ENCODE measurements at places on chromosomes 7 and 10. TPM values are rescaled to one million over a fixed set of nuclear protein-coding genes. Genes with fewer than 3 reads are reported as not detected.

- no peak for DNase-seq
Measured at GRCh38 chr10:132446661-132447445, 49.9 kb downstream of the PWWP2B start.

ETV1 gene
- polyA plus RNA-seq = 21.3 TPM

DNA sequence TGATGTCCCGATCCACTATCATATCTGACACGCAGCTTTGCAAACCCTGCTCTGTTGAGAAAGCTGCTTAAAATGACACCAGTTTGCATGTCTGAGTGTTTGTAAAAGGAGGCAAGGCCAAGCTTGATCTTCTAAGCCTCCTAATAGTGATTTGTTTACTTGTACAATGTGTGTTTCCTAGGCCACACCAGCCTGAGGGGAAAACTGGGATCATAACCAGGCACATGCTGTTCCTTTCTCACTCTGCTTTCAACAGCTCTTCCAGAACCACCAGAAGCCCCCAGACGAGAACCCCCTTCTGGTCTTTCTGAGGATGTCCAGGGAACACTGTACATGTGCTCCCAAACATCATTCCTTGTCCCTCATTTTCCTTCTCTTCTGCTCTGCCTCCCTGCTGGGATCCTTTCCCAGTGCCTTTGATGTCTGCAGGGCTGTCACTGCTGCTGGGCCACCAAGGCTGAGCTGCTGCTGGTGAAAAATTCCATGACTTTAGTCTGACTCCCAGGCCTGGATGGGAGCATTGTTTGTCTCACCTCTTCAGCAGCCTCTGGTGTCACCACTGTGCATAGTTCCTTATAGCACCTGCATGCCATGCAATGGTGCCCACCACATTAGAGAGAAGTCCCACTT is 4.0 kb upstream of the LGI1 start:
- peak; percentile 31 for DNase-seq

DNA sequence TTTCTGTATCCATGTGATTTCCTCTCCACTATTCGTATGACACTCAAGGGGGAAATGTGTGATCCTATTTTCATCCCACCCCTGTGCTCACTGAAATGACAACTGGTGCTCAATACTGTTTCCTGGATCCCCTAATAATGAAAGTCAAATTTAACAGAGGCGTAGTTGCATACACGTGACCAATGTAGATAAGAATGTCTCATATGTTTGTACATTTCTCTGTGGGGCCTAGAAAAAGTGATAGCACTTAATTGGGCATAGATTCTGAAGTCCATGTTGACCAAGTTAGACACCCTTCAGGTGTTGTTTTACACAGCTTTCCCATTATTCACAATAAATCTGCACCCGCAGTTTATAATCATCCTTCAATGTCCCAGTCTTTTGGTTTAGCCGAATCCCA is 59.1 kb downstream of the JAZF1 start:
- DNase-seq = no peak

DNA sequence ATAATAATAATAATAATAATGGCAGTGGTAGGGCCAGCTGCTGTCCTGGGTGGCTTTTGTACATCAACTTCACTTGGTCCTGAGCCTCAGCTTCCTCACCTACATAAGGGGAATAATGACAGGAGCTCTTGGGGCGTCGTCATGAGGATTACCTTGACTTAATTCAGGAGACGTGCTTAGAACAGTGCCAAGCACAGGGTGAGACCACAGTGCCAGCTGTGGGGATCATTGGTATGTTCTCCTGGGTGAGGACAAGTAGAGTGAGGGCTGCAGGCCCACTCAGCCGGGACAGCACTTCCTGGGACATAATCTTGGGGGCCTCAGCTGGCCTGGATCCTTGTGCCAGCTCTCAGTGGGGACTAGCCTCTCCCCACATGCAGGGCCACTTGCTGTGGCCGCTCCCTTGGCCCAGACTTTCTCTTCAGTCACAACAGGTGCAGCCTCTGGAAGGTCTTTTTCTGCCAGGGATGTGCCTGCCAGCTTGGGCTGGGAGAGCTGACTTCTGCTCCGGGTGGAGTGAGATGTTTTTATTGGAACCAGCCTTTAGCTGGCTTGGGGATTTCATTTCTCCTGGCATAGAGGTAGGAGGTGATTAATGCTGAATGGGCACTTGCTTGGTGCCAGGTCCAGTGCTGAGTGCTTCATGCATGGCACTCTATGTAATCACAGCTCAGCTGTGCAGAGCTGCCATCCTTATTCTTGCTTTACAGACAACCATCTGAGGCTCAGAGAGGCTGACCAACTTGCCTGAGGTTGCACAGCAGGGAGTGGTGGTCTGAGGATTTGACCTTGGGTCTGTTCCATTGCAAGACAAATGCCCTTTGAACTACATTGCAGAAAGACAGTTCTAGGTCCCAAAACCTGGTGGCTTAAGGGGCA is 45.3 kb downstream of the TSPAN15 start:
- no peak for DNase-seq

ELFN1 gene
- polyA plus RNA-seq = 4.9 TPM

CH25H gene
- polyA plus RNA-seq = 5.6 TPM

- DNase-seq = no peak
Measured at GRCh38 chr7:116582164-116582732, 57.4 kb downstream of the CAV1 start.

TWIST1 gene
- polyA plus RNA-seq = not detected

DNA sequence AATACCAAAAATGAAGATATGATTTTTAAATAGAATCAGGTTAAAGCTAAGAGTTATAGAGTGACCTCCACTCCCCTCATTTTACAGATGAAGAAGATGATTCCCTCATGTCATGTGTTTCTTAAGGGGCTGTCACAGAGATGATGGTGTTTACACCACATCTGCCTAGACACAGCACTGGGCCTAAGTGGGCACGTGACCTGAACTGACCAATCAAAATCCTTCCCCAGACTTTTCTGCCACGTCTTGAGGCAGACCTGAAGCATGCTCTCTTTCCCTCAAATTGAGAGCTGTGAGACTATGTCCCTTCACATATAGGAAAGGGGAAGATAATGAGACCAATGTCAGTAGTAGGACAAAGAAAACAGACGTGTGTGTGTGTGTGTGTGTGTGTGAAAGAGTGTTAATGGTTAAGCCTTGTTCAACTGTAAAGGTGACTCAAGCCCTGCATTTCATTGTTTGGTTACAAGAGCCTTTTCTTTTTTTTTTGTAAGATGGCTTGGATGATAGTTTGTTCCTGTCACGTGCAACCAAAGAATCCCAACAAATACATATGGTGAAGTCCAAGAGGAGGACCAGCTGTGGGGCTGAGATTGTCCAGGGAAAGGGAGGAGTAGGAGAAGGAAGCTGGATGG is 172.8 kb upstream of the AOAH start:
- no peak for DNase-seq

GRCh38 chr7:155261031-155261985 is 36.4 kb upstream of the INSIG1 start:
- DNase-seq = no peak

GRCh38 chr7:16347066-16347826 is 74.1 kb downstream of the CRPPA start:
- no peak for DNase-seq

DNA sequence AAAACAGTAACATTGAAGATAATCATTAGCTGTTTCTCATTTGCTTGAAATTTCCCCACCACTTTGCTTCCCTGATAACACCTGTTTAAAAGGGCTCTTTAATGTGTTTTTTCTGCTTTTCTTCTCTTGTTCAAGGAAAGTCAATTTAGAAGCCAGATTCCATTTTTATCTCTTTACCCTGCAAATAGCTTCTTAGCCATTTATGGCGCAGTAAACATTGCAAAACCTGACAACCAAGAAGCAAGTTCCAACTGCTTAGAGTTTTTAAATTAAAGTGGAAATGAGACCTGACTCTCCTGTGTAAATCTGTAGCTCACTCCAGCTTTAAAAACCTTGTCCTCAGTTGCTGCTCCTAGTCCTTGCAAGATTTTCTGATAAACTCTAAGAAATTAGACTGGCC is 30.1 kb downstream of the SGPL1 start:
- DNase-seq = no peak

DNA sequence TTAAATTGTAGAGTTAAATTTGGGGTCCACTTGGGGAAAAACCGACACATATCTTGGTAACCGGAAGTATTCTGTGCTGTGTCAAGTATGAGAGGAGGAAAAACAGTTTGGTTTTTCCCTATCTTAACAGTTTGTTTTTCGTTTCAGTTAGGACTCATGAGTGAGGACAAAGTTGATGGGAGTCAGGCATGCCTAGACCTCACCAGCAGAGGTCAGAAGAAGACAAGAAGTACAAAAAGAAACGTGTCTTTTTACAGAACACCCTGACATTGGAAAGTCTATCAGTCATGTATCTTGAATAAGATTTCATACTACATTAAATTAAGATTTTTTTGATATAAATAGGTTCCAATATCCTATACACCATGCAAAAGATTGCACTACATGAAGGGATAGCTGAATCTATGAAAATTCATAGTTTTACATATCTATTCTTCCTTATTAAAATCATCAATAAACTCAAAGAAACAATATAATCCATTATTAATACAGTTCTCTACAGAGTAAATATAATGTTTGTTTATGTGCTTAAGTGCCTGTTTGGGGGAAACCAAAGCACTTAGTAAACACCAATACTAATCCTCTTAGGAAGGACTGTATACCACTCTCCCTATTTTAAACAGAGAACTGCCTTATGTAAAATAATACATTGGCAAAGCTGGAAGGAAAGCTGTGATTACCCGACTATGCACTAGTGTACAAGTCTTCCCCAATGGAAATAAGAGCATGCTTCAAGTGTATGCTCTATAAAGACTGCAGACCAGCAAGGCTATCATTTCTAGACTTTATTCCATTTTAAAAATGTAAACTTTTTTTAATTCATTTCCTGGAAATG is 95.6 kb downstream of the USP6NL start:
- DNase-seq = peak; percentile 53

GRCh38 chr10:2949948-2950354 is 117.4 kb upstream of the PFKP start:
- no peak for DNase-seq

CCL24 gene
- not detected for polyA plus RNA-seq

JMJD1C gene
- polyA plus RNA-seq = 74.7 TPM

- DNase-seq = no peak
Measured at GRCh38 chr10:122861711-122862161, 16.1 kb upstream of the CUZD1 start.

GRCh38 chr7:37982423-37982822 is 62.0 kb downstream of the EPDR1 start:
- DNase-seq = no peak

CCT6A gene
- not detected for polyA plus RNA-seq

DNA sequence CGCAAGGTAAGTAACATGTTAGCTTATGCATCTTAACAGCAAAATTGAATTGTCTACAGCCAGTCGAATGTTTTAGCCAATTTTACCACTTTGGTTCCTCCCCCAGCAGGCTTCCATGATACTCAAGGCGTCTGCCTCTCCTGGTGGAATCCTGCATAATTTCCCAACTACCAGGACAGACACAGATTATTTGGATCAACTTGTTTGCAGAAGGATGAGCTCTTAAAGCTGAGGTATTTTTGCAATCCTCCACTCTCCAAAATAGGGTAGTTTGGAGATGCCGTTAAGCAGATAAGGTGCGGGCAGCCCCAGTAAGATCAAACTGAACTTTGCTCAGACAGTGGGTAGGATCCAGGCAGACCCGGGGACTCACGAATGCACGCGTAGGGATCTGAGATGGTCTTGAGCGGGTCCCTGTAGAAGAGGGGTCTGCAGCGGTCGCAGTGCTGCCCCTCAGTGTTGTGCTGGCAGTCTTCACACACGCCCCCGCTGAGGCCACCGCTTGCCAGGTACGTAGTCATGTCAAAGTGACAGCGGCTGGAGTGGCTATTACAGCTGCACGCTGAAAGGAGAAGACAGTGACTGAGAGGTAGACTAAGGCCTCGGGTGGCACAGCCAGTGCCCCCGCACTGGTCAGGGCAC is 27.4 kb downstream of the LAMB4 start:
- no peak for DNase-seq

DNA sequence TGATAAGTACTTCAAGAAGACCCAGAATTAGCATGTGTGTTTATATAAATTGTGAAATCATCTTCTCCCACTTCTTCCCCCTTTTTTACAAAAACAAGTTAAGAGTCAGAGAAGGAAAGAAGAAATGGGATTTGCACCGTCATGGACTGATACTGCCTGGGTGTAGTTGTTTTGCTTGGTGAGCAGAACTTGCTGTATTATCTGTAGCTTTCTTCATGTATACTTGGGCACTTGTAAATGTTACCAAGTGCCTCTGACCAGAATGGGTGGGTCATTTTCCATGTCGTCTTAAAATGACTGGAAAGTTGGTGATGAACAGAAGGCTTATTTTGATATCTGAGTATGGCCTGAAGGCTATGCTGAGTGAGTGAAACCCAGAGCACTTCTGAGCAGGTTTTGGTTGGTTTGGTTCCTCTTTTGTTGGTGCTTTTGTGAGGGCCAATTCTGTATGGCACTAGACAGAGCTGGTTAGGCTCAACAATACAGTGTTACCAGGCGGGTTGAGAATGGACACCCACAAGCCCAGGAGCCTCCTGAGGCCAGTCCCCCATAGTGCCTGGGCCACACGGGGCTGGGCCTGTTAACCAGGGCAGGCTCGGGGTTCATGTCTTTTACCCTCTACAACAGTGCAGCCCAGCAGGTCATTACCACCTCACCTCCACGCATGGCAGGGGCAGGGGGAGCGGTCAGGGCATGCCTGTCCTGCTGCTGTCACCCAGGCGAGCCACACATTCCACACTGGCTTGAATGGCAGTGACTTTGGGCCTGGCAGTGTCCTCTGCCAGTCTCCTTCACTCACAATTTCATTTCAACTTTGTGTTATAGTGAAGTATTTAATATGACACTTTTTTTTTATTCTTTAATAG is 115.1 kb downstream of the CCNY start:
- DNase-seq = no peak

AKR1C4 gene
- polyA plus RNA-seq = not detected

DNA sequence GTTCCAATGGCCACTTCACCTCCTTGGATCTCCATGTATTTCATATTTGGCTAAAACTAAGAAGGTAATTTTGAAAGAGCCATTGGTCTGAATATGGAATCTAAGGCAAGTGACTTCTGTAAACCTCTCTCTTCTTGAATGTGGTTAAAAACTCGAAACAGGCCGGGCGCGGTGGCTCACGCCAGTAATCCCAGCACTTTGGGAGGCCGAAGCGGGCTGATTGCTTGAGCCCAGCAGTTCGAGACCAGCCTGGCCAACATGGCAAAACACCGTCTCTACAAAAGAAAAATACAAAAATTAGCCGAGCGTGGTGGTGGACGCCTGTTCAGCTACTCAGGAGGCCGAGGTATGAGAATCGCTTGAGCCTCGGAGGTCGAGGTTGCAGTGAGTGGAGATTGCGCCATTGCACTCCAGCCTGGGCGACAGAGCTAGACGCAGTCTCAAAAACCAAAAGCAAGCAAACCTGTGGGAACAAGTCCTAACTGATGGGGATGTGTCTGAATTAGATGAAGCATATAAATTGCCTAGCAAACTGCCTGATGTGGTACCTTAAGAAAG is 2.2 kb downstream of the LANCL2 start:
- no peak for DNase-seq

PLA2G12B gene
- polyA plus RNA-seq = not detected

DNA sequence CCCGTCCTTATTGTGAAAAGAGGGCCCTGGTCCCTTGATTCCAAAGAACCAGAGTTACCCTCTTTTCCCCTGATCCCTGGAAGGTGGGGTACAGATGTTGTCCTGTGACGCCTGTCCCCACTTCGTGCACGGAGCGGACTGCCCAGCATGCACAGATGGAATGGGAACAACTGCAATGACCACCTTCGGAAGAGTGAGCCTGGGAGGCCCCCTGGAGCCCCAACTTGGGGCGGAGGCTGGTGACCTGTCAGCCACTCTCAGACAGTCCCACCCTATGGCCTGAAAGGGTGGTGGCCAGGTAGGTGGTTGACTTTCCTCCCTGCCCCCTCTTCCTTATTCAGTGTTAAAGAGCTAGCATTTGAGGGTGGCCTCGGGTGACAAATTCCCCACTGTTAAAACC is 196.6 kb upstream of the GALNT17 start:
- DNase-seq = no peak

COL26A1 gene
- polyA plus RNA-seq = 1.4 TPM

Measured in muscle of arm (tissue), 14 donors.